ENCODE measurements at places on chromosomes 6 and 20. TPM values are rescaled to one million over a fixed set of nuclear protein-coding genes. Genes with fewer than 3 reads are reported as not detected.

Gene GPR31
- total RNA-seq = not detected

Gene COL19A1
- 0.28 TPM for total RNA-seq

Gene CCM2L
- total RNA-seq = not detected

Gene HLA-DRA
- not detected for total RNA-seq

Gene TGM2
- 241 TPM for total RNA-seq

Gene TTBK1
- not detected for total RNA-seq

Gene PHF3
- 47.2 TPM for total RNA-seq

Gene SLC52A3
- total RNA-seq = not detected

Gene MMP24
- 0.14 TPM for total RNA-seq

Gene PNPLA1
- under 0.01 TPM for total RNA-seq

Gene SHLD1
- 3.1 TPM for total RNA-seq

Gene PNLDC1
- total RNA-seq = not detected

Gene MOXD1
- total RNA-seq = 63.3 TPM

Gene ZBTB46
- total RNA-seq = 9.7 TPM

Gene CLPSL2
- not detected for total RNA-seq

Gene TCF21
- 27.4 TPM for total RNA-seq

Gene GRIK2
- 3.5 TPM for total RNA-seq

Gene KCNB1
- under 0.01 TPM for total RNA-seq

Gene CNR1
- total RNA-seq = not detected

Gene GPX5
- total RNA-seq = not detected

Gene ZNF334
- 2.0 TPM for total RNA-seq

Gene TASP1
- 7.6 TPM for total RNA-seq

Gene ENPP1
- total RNA-seq = 4.7 TPM

Gene TMEM244
- total RNA-seq = not detected

Gene CASS4
- total RNA-seq = 0.09 TPM

Gene KCNG1
- total RNA-seq = 16.7 TPM

Gene FRK
- 1.9 TPM for total RNA-seq

Gene C6orf118
- not detected for total RNA-seq

Gene ARFGAP1
- total RNA-seq = 68.0 TPM

Gene COL10A1
- 0.09 TPM for total RNA-seq

Gene SAPCD1
- total RNA-seq = 0.28 TPM

Gene HLA-DQA2
- total RNA-seq = not detected

Gene APOM
- 2.8 TPM for total RNA-seq

Gene TXNDC5
- 737 TPM for total RNA-seq

Gene LINC00237
- not detected for total RNA-seq

Gene CEP85L
- total RNA-seq = 12.7 TPM

Gene CLDN20
- total RNA-seq = not detected

Gene GSTA2
- total RNA-seq = not detected

Gene MEP1A
- not detected for total RNA-seq

Gene UST
- 35.4 TPM for total RNA-seq

Gene ENPP4
- total RNA-seq = 2.8 TPM

Gene GJA10
- total RNA-seq = not detected

Data from smooth muscle cell of bladder (primary cell).